ENCODE measurements at places on chromosomes 3 and 15.

DNA sequence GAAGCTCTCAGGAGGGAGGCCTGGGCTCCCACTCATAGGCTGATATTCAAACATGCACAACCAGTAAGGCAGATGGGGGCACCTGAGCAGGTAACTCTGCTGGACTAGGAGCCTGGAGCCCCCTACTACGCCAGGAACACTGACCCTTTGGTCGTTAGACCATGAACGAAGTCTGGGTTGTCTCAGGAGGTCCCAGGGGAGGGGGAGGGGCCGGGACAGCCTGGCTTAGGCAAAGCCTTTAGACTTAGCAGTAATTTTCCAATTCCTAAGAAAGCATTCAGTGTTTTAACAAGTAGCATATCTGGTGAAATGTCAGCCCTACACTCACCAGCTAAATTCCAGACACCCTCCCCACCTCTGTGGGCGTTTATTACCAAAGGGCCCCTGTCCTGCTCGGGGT, 67.4 kb upstream of the ST8SIA2 start:
- DNase-seq = no peak

DNA sequence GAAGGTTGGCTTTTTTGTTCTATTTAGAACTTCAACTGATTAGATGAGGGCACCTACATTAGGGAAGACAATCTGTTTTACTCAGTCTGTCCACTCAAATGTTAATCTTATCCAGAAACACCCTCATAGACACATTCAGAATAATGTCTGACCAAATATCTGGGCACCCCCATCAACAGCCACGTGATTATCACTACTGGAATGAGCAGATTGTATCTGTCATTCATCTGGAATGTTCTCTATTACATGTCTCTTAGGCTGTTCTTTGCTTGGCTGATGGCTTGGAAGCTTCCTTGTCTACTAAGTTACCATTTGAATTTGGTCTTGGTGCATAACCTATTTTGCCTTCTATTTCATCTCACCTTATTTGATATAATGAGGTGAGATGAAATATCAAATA, 15.7 kb upstream of the LRRC58 start:
- DNase-seq = peak; percentile 41

- no peak for DNase-seq
Observed at GRCh38 chr3:19148768-19149091, 420 bp downstream of the KCNH8 start.

DNA sequence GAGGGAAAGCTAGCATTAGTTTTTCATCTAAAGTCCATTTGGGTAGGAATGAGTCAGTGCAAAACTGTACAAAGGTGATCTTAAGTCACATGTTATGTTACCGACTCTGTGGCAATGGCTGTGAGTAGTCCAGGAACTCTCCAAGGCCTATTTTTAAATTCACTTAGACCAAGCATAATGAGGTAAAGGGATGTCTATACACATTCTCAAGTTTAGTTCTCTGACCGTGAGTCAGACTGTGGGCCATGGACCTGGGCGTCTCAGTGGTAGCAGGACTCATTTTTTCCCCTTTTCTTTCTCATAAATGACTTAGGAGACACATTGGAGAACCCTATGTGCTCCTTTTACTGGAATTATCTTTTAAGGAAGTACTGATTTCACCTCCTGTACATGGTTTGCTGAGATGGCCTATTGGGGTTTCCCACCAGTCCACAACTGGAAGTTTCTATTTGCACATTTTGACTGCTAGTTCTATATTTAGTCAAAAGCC, 488.7 kb upstream of the TPRG1 start:
- peak; percentile 38 for DNase-seq

- DNase-seq = no peak
Observed at GRCh38 chr3:97827741-97828471, 6.1 kb downstream of the CRYBG3 start.

- DNase-seq = no peak
Observed at GRCh38 chr3:72035606-72036005, 250.7 kb upstream of the PROK2 start.

DNA sequence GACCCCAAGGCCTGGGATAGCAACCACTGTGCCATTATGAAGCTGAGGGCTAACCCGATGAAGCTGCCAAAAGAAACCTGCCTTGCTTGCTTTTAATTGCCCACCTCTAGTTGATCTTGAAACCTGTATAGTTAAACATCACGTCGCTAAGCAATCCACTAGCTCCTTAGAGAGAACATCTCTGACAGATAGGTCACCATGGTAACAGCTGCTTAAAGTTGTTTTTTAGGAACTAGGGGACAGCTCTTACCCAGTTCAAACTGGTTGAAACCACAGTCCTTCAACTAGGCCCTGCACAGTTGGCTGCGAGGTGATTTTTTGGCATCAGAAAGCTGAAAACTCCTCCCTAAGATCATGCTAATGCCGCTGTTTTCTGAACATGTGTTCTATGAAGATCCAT, 135.7 kb downstream of the EBLN2 start:
- no peak for DNase-seq

DNA sequence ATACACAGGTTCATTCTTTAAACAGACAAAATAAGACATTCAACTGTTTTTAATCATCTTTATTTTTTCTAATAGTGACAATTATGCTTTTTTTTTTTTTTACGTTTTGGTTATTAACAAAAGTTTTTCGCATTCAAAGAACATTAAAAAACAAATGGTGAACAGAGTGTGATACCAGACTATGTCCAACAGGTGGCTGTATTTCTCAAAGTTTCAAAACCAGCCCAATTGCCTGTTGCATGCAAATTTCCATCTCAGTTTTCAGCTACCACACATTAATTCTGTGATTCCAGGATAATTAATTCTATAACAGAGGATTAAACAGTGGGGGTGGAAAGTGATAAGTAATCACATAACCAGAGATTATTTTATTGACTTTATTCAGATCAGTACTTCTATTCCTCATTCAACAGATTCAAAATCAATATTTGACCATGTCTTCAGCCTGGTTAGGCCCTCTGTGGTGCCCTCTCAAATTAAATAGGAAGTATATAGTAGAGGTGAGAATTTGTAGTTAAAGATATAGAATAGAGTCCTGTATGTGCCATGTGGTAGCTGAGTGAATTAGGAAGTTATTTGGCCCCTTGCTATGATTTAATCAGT, 122.2 kb upstream of the DCBLD2 start:
- peak; percentile 66 for DNase-seq

- DNase-seq = peak; percentile 55
Observed at GRCh38 chr15:58528188-58528870, 96.5 kb downstream of the LIPC start.

- DNase-seq = no peak
Observed at GRCh38 chr3:22735373-22735772, 467.8 kb upstream of the UBE2E2 start.

- DNase-seq = no peak
Observed at GRCh38 chr15:81101894-81102815, 31.9 kb upstream of the CFAP161 start.

- no peak for DNase-seq
Observed at GRCh38 chr15:67807836-67808235, 17.5 kb upstream of the SKOR1 start.

GRCh38 chr3:170614214-170614966, 28.5 kb upstream of the SLC7A14 start:
- DNase-seq = peak; percentile 87

DNA sequence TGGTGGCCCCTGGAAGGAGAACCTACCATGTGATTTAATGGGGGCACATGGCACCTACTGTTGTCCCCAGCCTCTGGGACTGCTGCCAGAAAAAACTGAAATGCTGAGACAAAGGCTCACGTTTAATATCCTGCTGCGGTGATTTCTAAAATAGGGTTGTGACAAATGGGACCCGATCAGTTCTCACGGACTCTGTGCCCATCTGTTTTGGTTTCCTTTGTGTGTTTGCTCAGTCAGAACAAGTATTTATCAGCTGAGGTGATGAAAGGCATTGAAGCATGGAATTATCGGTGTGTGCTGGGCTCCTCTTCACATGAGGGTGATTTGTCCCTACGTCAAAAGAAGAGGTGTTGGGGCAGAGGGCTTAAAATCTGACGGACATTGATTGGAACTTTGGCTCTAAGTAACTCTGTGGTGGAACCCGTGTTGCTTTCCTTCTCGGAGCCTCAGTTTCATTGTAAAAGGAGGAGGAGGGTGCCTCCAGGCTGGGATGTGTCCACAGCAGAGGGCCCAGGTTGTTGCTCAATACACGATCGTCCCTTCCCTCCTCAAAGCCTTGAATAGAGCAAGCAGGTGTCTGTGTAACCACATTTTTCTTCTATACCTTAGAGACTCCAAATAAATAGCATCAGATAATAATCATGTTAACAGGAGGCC, 283.3 kb upstream of the RGMA start:
- DNase-seq = no peak

DNA sequence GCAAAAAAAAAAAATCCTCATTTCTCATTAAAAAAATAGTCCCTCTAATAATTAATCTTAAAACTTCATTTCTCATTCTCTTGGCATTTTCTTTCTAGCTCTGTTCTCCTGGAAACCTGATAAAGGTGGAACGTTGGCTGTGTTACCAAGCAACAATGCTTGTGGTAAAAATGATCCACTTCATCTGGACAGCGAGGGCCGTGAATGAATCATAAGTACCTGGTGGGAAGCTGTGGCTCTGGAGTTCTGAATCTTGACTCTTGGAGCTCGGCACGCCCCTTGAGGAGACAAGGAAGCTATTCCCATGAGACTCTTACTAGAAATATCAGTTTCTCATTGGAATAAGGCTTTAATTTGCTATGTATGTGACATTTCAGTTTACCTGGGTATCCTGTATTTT, 32.5 kb downstream of the BCL2L10 start:
- no peak for DNase-seq

DNA sequence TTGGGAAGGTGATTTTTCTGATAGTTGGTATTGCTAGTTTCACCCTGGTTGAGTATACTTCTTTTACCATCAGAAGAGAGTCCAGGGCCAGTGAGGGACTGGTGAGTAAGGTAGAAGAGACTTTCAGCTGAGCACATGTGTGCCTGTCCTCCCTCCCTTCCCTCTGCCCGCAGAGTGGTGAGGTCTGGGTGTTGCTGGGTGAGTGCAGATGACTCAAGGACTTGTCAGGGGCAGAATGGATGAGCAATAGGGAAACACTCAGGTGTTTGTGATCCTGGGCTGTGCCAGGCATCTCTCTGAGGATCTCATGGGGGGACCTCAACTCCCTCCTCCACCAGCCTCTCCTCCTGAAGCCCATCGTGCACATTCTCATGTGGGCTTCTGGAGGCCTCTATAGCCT, 76.0 kb upstream of the GSK3B start:
- DNase-seq = peak; percentile 56

All from fibroblast of skin of scalp (primary cell).